ENCODE measurements at places on chromosomes 16 and 17.

DNA sequence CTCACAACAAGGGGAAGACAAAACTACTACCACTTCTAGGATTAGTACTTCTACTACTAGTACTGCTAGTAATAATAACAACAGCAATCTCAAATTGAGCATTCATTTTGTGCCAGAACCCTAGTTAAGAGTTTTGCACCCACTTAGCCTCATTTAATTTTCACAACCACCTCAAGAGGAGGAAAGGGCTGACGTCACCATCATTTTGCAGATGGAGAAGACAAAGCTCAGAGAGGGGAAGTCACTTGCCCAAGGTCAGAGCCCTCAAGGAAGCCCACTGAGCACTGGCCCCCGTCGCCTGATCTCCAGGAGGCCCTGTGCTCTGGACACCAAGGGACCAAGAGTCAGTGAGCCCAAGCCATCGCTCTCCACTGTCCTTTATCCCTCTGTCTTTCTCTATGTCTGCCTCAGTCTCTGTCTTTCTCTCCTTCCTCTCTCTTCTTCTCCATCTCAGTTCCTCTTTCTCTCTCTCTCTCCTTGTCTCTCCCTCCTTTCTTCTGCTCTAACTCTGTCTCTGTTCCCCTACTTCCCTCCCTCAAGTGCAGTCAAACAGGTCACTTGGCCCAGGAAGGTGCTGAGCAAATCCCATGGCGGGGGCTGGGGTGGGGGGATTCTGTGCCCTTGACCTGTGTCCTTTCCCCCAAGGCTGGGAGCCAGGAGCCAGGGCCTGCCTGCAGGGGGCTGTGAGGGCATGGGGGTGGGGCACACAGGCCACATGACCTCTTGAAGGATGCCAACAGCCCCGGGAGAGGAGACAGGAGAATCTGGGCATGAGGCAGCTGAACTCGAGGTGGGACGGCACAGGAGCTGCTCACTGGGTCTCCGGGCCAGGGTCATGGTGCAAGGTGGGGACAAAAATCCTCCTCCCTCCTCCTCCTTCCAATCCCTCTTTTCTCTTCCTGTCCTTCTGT lies 11.2 kb upstream of the NGFR start:
- DNase-seq = no peak

GRCh38 chr16:886084-886543 lies 84.7 kb downstream of the LMF1 start:
- DNase-seq = no peak

GRCh38 chr16:23182679-23183542 lies at the start of gene SCNN1G:
Gene SCNN1G, plus strand, starts transcription at chr16:23182745. Its CDS starts 3,527 bp downstream, at chr16:23186272.
- DNase-seq = peak; percentile 87

DNA sequence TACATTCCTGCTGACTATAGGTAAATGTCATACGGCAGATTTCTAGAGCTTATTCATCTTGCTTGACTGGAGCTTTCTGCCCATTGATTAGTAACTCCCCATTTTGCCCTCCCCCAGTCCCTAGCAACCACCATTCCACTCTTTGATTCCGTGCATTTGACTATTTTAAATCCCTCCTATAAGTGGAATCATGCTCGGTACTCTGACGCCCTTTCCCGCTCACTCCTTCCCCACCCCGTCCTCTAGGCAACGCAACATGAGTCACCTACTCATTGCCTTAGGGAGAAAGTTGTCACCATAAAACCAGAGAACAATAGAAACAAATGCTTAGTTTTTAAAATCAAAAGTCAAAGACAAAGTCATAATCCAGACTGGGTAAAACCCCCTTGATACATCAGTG lies 45.5 kb upstream of the RBBP6 start:
- DNase-seq = no peak

GRCh38 chr17:35299135-35299534 lies 56.3 kb downstream of the SLFN5 start:
- no peak for DNase-seq

GRCh38 chr16:88408561-88409142 lies 25.9 kb downstream of the ZNF469 start:
- DNase-seq = no peak

- no peak for DNase-seq
Measured at GRCh38 chr16:69721441-69721957, 4.9 kb downstream of the NQO1 start.

DNA sequence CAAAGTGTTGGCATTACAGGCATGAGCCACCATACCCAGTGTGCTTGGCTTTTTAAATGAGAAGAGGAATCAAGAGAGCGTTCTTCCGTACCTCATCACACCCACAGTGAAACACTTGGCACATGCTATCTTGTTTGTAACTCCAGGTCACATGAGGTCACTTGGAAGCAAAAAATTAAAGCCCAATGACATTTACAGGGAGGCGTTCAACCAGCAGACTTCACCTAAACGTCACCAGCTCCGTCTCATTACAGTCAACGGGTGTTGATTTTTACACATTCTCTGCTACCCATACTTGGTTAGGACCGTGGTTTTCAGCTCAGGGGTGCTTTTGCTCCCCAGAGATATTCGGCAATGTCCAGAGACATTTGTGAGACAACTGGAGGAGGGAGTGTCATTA lies 127.0 kb downstream of the XYLT1 start:
- no peak for DNase-seq

- DNase-seq = no peak
Measured at GRCh38 chr17:50303596-50303995, 29.3 kb downstream of the TMEM92 start.

DNA sequence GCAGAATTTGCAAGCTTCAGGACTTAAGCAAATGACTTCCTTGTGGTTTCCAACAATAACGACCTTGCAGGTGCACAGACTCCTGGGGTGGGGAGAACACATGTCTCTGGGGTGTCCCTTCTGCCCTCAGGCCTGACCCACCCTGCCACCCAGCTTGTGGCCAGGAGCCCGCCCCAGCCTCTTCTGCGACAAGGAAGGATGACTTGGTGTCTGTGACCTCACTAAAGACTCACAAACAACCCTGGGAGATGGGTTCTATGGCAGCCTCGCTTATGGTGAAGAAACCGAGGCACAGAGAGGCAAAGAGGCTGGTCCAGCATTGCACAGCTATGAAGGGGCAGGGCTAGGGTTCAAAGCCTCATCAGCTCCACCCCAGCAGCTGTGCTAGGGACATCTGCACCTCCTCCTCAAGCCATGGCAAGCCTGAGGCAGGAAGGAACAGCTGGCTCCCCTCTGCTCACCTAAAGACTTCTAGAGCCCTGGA lies 2.6 kb downstream of the ATP2A3 start:
- no peak for DNase-seq

DNA sequence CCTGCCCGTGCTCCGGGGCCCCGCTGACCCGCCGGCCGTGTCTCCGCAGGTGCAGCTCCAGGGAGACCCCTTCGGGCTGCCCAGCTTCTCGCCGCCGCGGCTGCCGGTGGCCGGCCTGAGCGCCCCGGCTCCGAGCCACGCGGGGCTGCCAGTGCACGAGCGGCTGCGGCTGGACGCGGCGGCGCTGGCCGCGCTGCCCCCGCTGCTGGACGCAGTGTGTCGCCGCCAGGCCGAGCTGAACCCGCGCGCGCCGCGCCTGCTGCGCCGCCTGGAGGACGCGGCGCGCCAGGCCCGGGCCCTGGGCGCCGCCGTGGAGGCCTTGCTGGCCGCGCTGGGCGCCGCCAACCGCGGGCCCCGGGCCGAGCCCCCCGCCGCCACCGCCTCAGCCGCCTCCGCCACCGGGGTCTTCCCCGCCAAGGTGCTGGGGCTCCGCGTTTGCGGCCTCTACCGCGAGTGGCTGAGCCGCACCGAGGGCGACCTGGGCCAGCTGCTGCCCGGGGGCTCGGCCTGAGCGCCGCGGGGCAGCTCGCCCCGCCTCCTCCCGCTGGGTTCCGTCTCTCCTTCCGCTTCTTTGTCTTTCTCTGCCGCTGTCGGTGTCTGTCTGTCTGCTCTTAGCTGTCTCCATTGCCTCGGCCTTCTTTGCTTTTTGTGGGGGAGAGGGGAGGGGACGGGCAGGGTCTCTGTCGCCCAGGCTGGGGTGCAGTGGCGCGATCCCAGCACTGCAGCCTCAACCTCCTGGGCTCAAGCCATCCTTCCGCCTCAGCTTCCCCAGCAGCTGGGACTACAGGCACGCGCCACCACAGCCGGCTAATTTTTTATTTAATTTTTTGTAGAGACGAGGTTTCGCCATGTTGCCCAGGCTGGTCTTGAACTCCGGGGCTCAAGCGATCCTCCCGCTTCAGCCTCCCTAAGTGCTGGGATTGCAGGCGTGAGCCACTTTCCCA lies 5.9 kb downstream of the CTF1 start:
- DNase-seq = peak; percentile 96

DNA sequence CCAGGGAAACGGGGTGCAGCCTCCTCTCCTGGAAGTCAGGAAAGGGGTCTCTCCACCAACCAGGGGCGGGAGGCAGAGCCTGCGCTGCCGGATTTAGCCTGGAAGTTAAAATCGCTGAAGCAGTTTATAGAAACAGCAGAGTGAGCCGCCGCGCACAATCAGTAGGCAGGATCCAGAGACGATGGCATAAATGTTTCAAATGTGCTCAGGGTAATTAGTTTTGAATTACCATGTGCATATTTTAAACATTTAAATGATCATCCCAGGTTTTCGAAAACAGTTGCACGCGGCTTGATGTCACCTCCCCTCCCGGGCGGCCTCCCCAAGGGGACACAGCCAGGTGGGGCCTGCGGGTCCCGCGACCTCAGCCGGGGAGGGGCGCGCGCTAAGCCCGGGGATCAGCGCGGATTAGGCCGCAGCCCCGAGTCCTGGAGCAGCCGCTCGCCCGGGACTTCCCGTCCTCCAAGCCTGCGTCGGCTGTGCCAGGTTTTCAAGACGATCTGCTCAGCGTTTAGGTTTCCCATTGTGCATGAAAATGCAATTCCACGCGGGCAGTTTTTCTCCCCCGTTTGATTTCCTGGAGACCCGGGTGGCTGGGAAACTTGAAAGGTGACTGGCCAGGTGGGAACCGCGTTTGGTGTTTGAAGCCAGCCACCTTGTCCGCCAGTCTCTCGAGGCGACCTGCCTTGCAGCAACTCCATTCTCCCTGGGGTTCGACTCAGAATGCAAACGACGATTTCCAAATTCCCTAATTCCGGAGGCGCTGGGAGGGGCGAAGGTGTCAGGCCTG lies 78.3 kb downstream of the RPA1 start:
- DNase-seq = peak; percentile 84

GRCh38 chr17:76178124-76178523 lies 37.1 kb upstream of the FOXJ1 start:
- DNase-seq = no peak

DNA sequence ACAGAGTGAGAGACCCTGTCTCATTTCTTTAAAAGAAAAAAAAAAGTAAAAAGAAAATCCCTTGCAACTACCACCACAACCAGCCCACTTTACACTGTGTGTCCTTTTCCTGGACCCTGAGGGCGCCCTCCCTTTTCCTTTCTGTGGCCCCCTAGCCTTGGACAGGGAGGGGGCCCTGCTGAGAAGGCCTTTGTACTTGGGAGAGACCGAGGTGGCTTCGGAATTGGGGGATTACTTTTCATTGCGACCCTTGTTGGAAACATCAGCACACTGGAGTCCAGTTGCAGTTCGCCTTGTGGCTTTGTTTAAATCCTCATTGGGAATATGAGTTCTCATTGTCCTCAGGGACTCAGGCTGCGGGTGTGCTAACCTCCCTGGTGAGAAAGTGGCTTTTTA lies 9.4 kb upstream of the DNASE1 start:
- no peak for DNase-seq

DNA sequence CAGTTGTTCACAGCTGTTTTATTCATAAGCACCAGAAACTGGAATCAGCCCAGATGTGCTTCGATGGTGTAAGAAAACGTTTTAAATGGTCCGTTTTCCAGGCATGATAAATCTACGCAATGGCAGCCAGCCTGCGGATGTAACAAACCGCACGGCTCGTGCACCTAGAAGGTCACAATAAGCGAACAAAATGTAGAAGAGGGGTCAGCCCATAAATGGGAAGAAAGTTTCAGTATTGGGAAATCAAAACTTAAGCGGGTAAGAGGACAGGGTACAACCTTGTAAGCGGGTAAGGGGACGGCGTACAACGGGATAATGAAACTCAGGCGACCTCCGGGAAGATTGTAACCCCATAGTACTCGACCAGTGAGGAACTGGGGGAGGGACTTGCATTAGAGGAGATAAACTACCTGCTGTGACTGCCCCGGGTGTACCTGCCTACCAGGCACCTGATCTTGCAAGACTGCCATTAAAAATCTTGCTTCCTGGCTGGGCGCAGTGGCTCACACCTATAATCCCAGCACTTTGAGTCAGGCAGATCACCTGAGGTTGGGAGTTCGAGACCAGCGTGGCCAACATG lies 66.6 kb downstream of the ANKRD11 start:
- no peak for DNase-seq

DNA sequence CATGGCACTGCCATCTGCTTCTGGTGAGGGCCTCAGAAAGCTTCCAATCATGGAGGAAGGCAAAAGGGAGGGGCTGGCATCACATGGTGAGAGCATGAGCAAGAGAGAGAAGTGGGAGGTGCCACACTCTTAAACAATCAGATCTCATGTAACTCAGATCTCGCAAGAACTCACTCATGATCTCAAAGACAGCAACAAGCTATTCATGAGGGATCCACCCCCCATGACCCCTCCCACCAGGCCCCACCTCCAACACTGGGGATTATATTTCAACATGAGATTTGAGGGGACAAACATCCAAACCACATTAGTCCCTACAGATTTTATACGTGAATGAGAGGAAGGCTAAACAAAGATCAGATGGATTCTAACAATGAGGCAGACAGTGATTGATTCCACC lies 8.9 kb upstream of the TMEM132E start:
- DNase-seq = no peak

DNA sequence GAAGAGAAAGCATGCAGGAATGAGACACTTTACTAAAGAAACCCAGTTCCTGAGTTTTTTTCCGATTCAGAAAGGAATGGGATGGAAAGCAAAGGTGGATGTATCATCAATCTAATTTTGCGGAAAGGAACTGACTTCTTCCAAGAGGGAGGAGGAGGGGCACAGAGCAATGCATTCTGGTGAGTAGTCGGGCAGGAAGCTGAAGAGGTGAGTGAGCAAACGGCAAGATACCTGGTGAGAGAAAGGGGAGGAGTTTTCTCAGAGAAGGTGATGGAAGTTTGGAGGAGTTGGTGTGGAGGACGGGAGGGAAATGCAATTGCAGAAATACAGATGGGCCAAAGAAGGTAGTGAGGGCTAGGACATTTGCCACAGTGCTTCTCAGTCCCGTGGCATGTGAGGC lies 713.2 kb downstream of the KCNJ2 start:
- DNase-seq = no peak
